NCI-H2081 treated with DMSO at 0.1 percent for 48 hours (cell line): ENCODE measurements at places on chromosomes 1 and 21.

- no peak for DNase-seq
These were observed 63.5 kb upstream of the EDN2 start for GRCh38 chr1:41547781-41548560.

GRCh38 chr21:31234936-31235335 lies 109.1 kb downstream of the TIAM1 start:
- no peak for DNase-seq

DNA sequence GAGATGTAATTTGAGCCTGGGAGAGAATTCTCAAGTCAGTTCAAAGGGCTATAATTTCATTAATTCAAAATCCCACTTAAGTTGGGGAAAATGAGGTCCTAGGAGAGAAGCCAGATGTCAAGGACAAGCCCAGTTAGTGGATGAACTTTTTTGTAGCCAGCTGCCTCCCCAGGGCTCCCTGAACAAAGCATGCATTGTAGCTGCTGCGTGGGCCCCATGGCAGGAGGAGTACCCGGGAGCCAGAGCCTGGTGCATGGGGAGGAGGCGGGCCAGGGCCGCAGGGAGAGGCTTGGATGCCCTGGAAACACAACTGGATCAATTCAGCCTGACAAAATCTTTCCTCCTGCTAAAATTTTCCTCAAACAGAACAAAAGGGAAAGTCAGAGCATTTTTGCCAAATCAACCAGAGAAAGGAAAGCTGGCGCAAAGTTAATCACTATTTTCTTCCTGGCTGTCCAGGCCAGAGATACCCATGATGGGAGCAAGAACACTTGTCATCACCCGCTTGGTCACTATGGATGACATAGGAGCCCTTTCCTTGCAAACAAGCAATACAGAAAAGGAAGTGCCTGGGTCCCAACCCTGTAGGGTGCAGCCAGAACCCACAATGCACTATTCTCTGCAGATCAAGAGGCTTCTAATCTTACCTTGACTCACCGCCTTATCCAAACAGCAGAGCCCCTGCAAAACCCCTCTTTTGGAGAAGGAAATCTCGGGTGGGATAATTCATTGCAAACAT lies 248.1 kb upstream of the RAB4A start:
- DNase-seq, result no peak

DNA sequence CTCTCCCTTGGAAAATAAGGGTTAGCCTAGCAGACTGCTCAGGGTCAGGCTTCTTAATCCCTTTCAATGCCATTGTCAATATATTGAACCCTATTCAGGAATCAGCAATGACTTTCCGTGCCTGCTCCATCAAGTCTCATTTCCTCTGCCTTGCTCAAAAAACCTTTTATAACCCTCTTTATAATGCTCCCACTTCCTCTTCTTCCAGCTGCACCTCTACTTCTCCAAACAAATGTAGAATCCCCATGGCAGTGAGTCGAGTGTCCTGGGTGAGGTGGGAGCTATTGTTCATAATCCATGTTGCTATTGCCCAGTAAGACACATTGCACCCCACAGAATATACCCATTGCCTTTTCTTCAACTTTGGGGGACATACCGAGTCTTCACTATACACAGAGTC lies 58.6 kb downstream of the OLIG1 start:
- DNase-seq, result no peak

- DNase-seq, result no peak
These were observed 56.9 kb downstream of the SEC16B start for GRCh38 chr1:177912991-177913390.
